HuH-7.5 (cell line): ENCODE measurements at places on chromosomes 4 and X.

- DNase-seq, result no peak
Observed at GRCh38 chr4:69753686-69754085, 6.7 kb downstream of the SULT1B1 start.

DNA sequence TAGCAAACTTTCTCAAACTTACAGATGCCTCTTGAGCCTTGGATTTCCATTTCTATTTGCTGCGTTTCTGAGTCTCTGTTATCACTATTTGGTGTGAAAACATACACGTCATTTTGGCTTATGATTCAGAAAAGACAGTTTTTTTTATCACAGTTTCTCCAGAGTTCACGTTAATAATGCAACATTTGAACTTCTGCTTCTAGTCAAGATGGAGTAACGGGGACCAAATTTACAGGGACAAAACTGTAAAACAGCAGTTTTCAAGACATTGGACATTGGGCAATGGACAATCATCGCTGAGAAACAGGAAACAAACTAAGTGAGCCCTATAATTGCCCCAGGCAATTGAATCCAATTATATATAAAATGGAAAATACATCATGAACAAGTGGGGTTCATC, 36.2 kb upstream of the TASL start:
- no peak for DNase-seq

DNA sequence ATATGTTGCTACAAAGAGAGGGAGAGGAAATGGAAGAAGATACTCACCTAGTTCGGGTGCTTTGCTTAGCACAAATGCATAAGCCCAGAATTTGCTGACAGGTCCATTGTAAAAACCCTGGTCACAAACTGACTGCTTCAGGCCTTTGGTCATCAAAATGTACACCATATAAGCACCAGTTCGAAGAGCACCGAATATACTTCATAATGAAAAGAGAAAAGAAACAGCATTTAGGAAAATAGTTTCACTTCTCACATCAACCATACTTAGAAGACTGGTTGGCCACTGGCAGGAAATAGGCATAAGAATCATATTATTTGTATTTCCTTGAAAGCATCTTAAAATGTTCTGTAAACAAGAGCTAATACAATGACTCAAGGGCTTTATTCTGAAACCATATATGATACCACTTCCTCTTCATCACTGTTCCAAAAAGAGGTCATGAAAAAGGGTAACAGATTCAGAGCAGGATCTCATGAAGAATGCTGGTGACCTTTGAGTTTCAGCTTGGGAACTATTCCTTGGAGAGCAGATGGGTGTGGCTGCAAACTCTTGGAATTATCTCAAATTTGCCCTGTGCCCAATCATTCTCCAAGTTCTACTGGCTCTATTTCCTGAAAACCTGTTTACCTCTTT, 138.7 kb downstream of the ELOVL6 start:
- DNase-seq, result no peak

- no peak for DNase-seq
Observed at GRCh38 chr4:124018383-124019317, 622.1 kb downstream of the SPRY1 start.

GRCh38 chr4:108561116-108561515, 59.3 kb upstream of the RPL34 start:
- no peak for DNase-seq

DNA sequence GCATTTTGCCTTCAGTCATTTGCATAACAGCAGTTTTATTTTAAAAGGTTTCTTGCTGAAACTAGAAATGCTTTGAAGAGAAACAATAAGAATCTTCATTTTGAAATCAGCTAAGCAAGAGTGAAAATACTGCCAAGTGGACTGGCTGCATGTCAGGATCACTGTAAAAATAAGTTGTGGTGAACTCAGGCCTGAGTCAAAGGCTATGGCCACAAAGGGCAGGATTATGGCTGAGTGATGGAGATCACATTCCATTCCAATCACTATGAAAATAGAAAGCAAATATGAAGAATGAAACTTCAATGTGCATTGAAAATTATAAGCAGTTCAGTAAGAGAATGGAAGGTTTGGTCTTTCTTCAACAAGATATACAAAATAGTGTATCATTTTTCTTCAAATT, 224.5 kb downstream of the PCDH18 start:
- DNase-seq, result no peak

DNA sequence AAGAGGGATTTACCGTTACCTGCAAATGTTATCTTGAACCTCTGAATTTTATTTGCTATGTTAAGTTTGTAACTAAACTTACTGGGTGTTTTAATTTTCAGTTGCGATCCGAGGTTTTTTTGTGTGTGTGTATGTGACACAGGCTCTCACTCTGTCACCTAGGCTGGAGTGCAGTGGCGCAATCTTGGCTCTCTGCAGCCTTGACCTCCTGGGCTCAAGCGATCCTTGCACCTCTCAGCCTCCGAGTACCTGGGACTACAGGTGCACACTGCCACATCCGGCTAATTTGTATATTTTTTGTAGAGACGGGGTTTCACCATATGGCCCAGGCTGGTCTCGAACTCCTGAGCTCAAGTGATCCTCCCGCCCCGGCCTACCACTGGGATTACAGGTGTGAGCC, 18.5 kb downstream of the PDK3 start:
- DNase-seq, result no peak

DNA sequence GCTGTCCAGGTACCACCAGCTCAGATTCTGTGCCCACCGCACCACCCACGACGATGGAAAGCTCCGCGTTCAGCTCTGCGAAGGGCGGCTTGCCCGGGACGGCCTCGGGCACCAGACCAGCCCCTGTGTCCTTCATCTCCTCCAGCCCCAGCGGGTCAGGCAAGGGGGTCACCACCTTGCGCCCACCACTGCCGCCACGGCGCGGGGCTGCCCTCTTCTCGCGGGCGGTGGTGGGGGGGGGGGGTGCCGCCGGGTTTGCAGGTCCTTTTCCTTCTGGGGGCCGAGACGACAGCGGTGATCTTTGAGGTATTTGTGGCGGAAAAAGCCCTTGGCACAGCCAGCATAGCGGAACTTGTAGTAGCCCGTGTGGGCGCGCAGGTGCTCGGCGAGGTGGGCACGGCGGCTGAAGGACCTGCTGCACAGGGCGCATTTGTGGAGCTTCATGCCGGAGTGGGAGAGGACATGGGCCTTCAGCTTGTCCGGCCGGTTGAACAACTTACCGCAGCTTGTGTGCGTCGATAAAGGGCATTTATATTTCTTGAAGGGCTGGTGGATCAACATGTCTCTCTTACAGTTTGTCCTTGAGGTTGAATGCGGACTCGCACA, 50.9 kb downstream of the CFAP299 start:
- no peak for DNase-seq
